ENCODE measurements at places on chromosomes 11 and 22. TPM values are rescaled to one million over a fixed set of nuclear protein-coding genes. Genes with fewer than 3 reads are reported as not detected.
A peak's percentile ranks its signal among the peaks of the same experiment; 100 is the strongest.

The NAALAD2 gene
- 2.6 TPM for total RNA-seq

The CRYBB1 gene
- total RNA-seq = 0.55 TPM

DNA sequence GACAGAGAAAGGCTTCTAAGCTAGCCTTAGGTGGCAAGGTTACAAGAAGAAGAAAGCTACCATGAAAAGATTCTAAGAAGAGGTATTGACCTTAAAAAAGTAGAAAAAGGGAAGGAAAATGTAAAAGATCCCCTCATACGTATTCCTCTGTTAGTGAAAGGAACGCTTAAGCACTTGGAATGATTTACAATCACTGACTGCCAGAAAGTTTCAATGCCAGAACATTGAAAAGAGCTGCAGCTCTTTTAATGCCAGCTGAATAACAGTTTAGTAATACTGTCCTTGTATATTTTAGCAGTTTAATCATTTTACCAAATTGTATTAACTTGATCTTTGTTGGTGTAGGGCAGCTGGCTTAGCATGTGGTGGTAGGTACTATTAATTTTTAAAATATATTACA is 650.7 kb downstream of the FAM181B start:
- no peak for DNase-seq
- no peaks in the 10 kb centered on the region for H3K27me3 ChIP-seq
- H3K36me3 ChIP-seq = no peaks in the 10 kb centered on the region

The KCTD14 gene
- 13.6 TPM for total RNA-seq

GRCh38 chr11:115682888-115683287 is 178.7 kb upstream of the CADM1 start:
- no peaks in the 10 kb centered on the region for H3K27me3 ChIP-seq
- H3K36me3 ChIP-seq = no peaks in the 10 kb centered on the region
- H3K27ac ChIP-seq = no peak overlapping the region
- no peaks in the 10 kb centered on the region for H3K4me1 ChIP-seq
- DNase-seq = no peak
- no peak overlapping the region for H3K4me3 ChIP-seq

The CRYAB gene
- 113 TPM for total RNA-seq

The LRRC56 gene
- total RNA-seq = 3.2 TPM

DNA sequence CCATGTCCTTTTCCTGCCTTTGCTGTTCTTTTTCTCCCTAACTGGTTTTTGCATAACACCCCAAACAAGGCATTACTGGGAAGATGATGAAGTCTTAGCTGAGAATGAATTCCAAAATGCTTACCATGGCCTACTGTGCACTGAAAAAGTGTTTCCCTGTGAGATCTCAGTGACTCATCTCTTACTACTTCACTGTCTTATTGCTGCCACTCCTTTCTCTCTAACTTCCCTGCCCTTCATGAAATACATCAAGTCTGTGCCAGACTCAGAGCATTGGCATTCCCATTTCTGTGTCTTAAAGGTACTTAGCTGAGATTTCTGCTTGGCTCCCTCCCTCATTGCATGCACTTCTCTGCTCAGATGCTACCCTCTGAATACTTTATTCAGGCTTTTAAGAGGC is 49.1 kb upstream of the MUC15 start:
- DNase-seq = no peak
- H3K27me3 ChIP-seq = no peaks in the 10 kb centered on the region
- H3K27ac ChIP-seq = no peak overlapping the region
- H3K36me3 ChIP-seq = no peaks in the 10 kb centered on the region
- no peak overlapping the region for H3K4me3 ChIP-seq

GRCh38 chr11:2551131-2551530 is 106.3 kb downstream of the KCNQ1 start:
- no peak overlapping the region for H3K4me3 ChIP-seq
- H3K36me3 ChIP-seq = no peaks in the 10 kb centered on the region
- no peaks in the 10 kb centered on the region for H3K4me1 ChIP-seq
- H3K27ac ChIP-seq = no peak overlapping the region
- peak; percentile 34 for DNase-seq

The RIMBP3C gene
- total RNA-seq = 0.41 TPM

- H3K27ac ChIP-seq = no peak overlapping the region
- H3K4me1 ChIP-seq = no peaks in the 10 kb centered on the region
- H3K36me3 ChIP-seq = no peaks in the 10 kb centered on the region
- DNase-seq = no peak
Measured at GRCh38 chr11:116696381-116696941, 76.3 kb downstream of the BUD13 start.

DNA sequence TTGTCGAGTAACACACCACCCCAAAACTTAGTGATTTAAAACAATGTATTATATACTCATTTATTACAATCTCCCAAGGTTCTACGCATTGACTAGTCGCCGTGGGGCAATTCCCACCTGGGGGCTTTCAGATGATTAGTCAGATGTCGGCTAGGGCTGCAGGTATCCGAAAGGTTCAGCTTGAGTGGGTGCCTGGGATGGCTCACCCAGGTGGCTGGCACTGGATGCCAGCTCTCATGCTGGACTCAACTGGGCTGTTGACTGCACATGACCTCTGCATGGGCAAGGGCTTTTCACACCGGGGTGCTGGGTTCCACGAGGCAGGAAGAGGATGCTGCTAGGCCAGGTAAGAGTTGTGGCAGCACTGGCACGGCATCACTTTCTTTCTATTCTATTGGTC is 21.9 kb upstream of the MICAL2 start:
- H3K4me3 ChIP-seq = no peak overlapping the region
- no peak for DNase-seq
- no peaks in the 10 kb centered on the region for H3K27me3 ChIP-seq
- H3K4me1 ChIP-seq = peaks cover 64% of the 10 kb centered on the region

The SCGB1D4 gene
- not detected for total RNA-seq

DNA sequence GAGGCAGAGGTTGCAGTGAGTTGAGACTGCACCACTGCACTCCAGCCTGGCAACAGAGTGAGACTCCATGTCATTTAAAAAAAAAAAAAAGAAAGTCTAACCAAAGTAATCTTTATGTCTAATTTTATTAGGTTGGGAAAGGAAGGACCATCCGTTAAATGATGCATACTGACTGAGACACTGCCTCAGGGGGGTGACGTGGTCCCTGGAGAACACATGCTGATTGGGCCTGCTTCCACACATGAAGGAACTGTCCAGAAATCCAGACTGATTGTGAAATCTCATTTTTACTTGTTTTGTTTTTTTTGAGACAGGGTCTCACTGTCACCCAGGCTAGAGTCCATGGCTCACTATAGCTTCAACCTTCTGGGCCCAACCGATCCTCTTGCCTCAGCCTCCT is 5.5 kb downstream of the SF3A1 start:
- no peaks in the 10 kb centered on the region for H3K27me3 ChIP-seq
- peaks cover 47% of the 10 kb centered on the region for H3K4me1 ChIP-seq
- no peak overlapping the region for H3K4me3 ChIP-seq

GRCh38 chr11:104892723-104893511 is 5.3 kb downstream of the CASP12 start:
- no peak for DNase-seq
- no peak overlapping the region for H3K27ac ChIP-seq
- no peaks in the 10 kb centered on the region for H3K27me3 ChIP-seq

The PLA2G3 gene
- 6.9 TPM for total RNA-seq

GRCh38 chr11:13259374-13259773 is 18.2 kb upstream of the BMAL1 start:
- H3K36me3 ChIP-seq = no peaks in the 10 kb centered on the region
- H3K27ac ChIP-seq = no peak overlapping the region
- no peak for DNase-seq
- H3K27me3 ChIP-seq = no peaks in the 10 kb centered on the region

GRCh38 chr11:20458905-20459632 is 71.6 kb downstream of the PRMT3 start:
- H3K4me1 ChIP-seq = no peaks in the 10 kb centered on the region
- no peaks in the 10 kb centered on the region for H3K36me3 ChIP-seq
- no peak overlapping the region for H3K4me3 ChIP-seq
- H3K27me3 ChIP-seq = no peaks in the 10 kb centered on the region
- no peak overlapping the region for H3K27ac ChIP-seq
- no peak for DNase-seq

The VSIG10L2 gene
- total RNA-seq = not detected

The OR51I1 gene
- total RNA-seq = not detected

DNA sequence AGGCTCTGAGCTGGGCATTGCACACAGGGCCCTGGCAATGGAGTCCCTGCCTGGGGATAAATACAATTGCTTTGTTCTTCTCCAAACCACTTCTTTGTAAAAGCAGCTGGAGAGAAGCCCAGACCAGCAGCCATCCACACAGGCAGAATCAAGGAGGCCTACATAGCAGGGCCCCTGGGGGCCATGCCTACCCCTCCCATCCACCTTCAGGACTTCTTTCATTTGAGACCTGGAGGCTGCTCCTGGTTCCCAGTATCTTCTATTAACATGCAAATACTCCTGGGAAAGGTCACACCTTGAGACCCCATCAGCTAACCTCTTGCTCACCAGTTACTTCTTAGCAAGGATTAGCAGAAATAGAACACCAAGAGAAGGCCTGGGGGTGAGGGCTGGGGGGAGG is 511.1 kb downstream of the SOX6 start:
- no peaks in the 10 kb centered on the region for H3K4me1 ChIP-seq
- no peak for DNase-seq
- no peaks in the 10 kb centered on the region for H3K36me3 ChIP-seq
- no peak overlapping the region for H3K27ac ChIP-seq

DNA sequence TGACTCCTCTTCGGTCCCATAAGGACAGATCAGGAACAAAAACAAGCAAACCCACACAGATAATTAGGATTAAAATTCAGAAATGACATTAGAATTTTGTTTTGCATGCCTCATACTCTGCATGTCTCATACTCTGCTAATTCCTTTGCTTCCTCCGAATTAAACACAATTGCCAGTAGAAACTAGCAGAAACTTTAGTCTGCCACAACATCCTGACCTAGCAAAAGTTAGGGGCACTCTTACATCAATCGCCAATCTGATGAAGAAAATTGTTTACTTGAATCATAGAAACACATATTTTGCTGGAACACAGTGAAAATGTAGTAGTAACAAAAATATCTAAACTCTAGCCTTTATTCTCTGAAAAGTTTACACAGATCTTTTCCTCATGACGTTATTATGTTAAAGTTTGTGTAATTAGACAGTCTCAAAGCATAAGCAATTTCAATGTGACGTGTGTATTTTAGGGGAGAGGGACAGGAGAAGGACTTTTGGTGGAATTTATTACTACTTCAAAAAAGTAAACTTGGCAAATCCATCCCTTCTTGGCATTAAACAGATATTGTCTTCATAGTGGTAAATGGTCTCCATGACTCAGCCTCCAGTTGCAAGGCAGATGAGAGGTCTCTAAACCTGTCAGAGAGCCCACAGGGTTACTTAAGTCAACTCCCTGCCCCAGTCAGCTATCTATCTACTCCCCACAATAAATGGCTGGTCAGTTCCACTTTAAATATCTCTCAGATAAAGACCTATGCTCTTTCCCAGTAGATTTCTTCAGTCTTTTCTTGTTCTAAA is 249.8 kb upstream of the UBASH3B start:
- peak overlapping the region; percentile 7 for H3K27ac ChIP-seq
- no peaks in the 10 kb centered on the region for H3K4me1 ChIP-seq
- no peak for DNase-seq
- no peak overlapping the region for H3K4me3 ChIP-seq
- H3K36me3 ChIP-seq = no peaks in the 10 kb centered on the region

GRCh38 chr11:96091476-96091875 is 167.6 kb upstream of the MTMR2 start:
- peaks cover 6% of the 10 kb centered on the region for H3K4me1 ChIP-seq
- H3K27me3 ChIP-seq = no peaks in the 10 kb centered on the region
- peaks cover 8% of the 10 kb centered on the region for H3K36me3 ChIP-seq
- H3K4me3 ChIP-seq = no peak overlapping the region
- no peak overlapping the region for H3K27ac ChIP-seq
- no peak for DNase-seq

- no peaks in the 10 kb centered on the region for H3K36me3 ChIP-seq
- peaks cover 30% of the 10 kb centered on the region for H3K4me1 ChIP-seq
- H3K27me3 ChIP-seq = no peaks in the 10 kb centered on the region
- H3K4me3 ChIP-seq = no peak overlapping the region
- DNase-seq = no peak
- H3K27ac ChIP-seq = no peak overlapping the region
Measured at GRCh38 chr11:63879598-63880402, 37.2 kb downstream of the RCOR2 start.

The KCNQ1OT1 gene
- total RNA-seq = 2.0 TPM

DNA sequence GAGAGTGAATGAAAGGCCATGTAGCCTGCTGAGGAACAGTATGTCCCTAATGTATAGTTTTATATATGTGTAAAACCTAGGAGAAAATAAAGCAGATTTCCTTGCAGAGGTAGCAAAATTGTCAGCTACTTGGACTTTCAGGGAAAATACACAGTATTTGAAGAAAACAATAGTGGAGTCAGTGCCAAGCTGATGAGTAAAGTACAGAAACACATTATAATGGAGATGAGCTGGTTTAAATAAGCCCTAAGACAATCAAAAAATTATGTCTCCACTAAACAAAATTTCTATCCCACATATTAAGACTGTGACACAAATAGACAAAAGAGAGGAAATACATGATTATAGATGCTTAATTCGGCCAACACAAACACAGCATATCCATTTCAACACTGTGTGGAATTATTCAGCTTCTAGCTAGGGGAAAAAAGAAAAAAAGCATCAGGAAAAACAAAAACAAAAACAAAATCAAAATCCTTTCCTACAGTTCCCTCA is 75.9 kb downstream of the MAML2 start:
- H3K27ac ChIP-seq = peak overlapping the region; percentile 33
- no peak overlapping the region for H3K4me3 ChIP-seq
- H3K36me3 ChIP-seq = no peaks in the 10 kb centered on the region
- H3K4me1 ChIP-seq = peaks cover 48% of the 10 kb centered on the region

- H3K36me3 ChIP-seq = no peaks in the 10 kb centered on the region
- no peak overlapping the region for H3K27ac ChIP-seq
- H3K27me3 ChIP-seq = no peaks in the 10 kb centered on the region
- H3K4me1 ChIP-seq = no peaks in the 10 kb centered on the region
- no peak for DNase-seq
Measured at GRCh38 chr11:24820541-24820940, 323.7 kb downstream of the LUZP2 start.

The PTPMT1 gene
- total RNA-seq = 75.6 TPM

DNA sequence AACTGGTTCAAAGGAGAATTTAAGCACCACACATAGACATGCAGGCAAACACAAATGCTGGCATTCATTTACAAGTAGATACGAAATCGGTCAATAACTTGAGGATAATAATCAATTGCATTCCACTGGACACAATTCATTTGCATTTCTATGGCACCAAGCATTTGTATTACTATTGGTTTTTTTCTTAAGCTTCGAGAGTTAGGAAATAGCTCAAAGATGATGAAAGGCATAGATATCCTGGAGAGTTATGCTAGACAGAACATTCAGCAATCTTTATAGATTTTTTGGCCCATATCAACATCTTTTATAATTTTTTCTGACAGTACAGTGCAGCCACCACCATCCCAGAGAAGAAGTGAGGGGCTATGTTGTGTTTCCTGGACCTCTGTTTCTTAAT is 544.4 kb downstream of the MIAT start:
- no peaks in the 10 kb centered on the region for H3K36me3 ChIP-seq
- no peak for DNase-seq
- H3K27me3 ChIP-seq = no peaks in the 10 kb centered on the region
